Left lobe of liver (tissue), 2 donors: ENCODE measurements at places on chromosomes 12 and 14. TPM values are rescaled to one million over a fixed set of nuclear protein-coding genes. Genes with fewer than 3 reads are reported as not detected.

The VWF gene
- total RNA-seq, result 6.4 TPM

The HOXC13 gene
- not detected for total RNA-seq

The ADCK1 gene
- total RNA-seq, result 5.0 TPM

The SLC2A14 gene
- 95.3 TPM for total RNA-seq

The NRXN3 gene
- total RNA-seq, result 0.20 TPM

The LIN7A gene
- 9.5 TPM for total RNA-seq

The RPS26 gene
- total RNA-seq, result 31.2 TPM

The SPATS2 gene
- total RNA-seq, result 5.9 TPM

The ANO4 gene
- total RNA-seq, result 0.35 TPM

The KIF21A gene
- total RNA-seq, result 18.8 TPM

The CD4 gene
- 22.7 TPM for total RNA-seq

The PLCZ1 gene
- total RNA-seq, result not detected

The HOXC6 gene
- total RNA-seq, result not detected

The B3GNT4 gene
- total RNA-seq, result not detected

The MUCL1 gene
- total RNA-seq, result not detected

The KLRG1 gene
- total RNA-seq, result 1.9 TPM

The POTEG gene
- total RNA-seq, result not detected

The RTN1 gene
- 0.65 TPM for total RNA-seq

The PTPRO gene
- total RNA-seq, result 0.58 TPM

The SOCS2 gene
- total RNA-seq, result 3.1 TPM

The LHX5 gene
- not detected for total RNA-seq

The ZNF891 gene
- total RNA-seq, result 0.78 TPM

The FOXN4 gene
- total RNA-seq, result 0.10 TPM

The GLT8D2 gene
- total RNA-seq, result 0.43 TPM

The PLA2G1B gene
- total RNA-seq, result 3.0 TPM

The DPY19L2 gene
- total RNA-seq, result not detected

The BIN2 gene
- 2.7 TPM for total RNA-seq

The CFAP54 gene
- 0.13 TPM for total RNA-seq

The SFSWAP gene
- total RNA-seq, result 15.7 TPM

The SLC4A8 gene
- total RNA-seq, result 0.35 TPM

The IL26 gene
- total RNA-seq, result not detected

The CAPZA3 gene
- total RNA-seq, result 0.33 TPM

The TSPAN9 gene
- 43.7 TPM for total RNA-seq

The CLEC6A gene
- total RNA-seq, result not detected

The TMEM52B gene
- total RNA-seq, result not detected

The LRTM2 gene
- not detected for total RNA-seq

The PZP gene
- total RNA-seq, result 0.70 TPM

The WIF1 gene
- total RNA-seq, result 0.08 TPM

The FITM1 gene
- 34.9 TPM for total RNA-seq

The SERPINA3 gene
- total RNA-seq, result 7,311 TPM

The MYF5 gene
- total RNA-seq, result not detected

The SLC25A47 gene
- 191 TPM for total RNA-seq

The CLEC4C gene
- not detected for total RNA-seq

The SLC6A12 gene
- total RNA-seq, result 72.6 TPM
